Activated CD8-positive, alpha-beta memory T cell treated with anti-CD3 and anti-CD28 coated beads for 4 hours (primary cell): ENCODE measurements at places on chromosomes 16 and 17.

DNA sequence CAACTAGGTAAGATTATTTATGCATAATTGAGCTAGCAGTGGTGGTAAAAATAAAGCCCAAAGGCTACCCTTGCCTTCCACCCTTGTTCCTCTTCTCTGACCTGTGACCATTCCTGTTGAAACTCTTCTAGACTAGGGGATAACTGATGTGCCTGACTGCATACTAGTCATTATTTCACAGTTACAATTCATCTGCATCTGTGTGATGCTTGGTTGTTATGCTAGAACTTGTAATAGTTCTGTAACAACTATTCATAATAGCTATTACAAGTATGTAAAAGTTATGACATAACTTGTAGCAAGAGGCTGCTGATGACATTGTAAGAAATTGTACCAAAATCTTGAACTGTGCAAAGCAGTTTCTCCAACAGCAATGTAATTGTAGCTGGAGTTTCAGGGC lies 2.4 kb upstream of the VAC14 start:
- DNase-seq = no peak

GRCh38 chr16:80065541-80065940 lies 465.0 kb upstream of the MAF start:
- DNase-seq = no peak

DNA sequence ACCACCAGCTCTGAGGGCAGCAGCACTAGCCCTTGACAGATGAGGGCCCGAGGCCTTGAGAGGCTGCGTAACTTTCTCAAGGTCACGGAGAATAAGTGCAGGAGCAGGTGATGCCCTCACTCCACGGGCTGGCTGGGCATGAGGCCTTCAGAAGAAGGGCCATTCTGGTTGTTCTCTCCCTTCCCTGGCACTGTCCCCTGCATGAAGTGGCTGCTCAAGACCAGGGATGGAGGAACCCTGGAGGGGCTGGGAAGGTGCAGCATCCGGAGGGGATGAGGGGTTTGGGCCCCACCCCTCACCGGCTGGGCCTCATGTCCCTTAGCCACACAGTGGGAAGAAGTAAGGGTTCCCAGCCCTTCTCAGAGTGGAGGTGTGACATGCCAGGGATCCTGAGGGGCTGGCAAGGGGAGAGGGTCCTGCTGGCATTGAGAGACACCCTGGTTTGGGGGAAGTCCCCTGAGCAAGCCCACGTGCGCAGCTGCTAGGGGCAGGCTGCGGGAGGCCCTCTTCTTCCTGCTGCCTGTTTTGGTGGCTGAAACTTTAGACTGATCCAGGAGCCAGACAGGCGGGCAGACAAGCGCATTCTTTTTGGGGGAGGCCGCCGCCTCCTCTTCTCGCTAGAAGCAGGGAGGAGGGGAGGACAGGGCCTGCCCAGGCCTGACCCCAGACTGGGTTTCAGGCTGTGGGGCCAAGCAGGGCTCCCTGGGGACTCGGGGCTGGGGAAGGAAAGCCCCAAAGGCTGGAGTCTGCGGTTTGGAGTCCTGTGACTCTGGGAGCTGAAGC lies 74.0 kb downstream of the N4BP1 start:
- no peak for DNase-seq

GRCh38 chr17:66089764-66090163 lies 102.2 kb downstream of the CEP112 start:
- no peak for DNase-seq
